Naive thymus-derived CD8-positive, alpha-beta T cell (primary cell): ENCODE measurements at places on chromosomes 4 and X. TPM values are rescaled to one million over a fixed set of nuclear protein-coding genes. Genes with fewer than 3 reads are reported as not detected.

- DNase-seq: peak; percentile 74
Observed at GRCh38 chr4:8176547-8177399, 18.2 kb upstream of the ABLIM2 start.

- no peak for DNase-seq
Observed at GRCh38 chr4:181476508-181476890, 766.7 kb upstream of the TENM3 start.

- no peak for DNase-seq
Observed at GRCh38 chrX:130578906-130579305, 177.1 kb downstream of the RBMX2 start.

GRCh38 chr4:161655148-161655547 is 508.7 kb downstream of the FSTL5 start:
- no peak for DNase-seq

- no peak for DNase-seq
Observed at GRCh38 chr4:181538431-181538830, 704.8 kb upstream of the TENM3 start.

GRCh38 chr4:182881914-182882313 is 35.3 kb downstream of the DCTD start:
- no peak for DNase-seq

- no peak for DNase-seq
Observed at GRCh38 chr4:168551211-168551610, 54.4 kb downstream of the PALLD start.

- peak; percentile 59 for DNase-seq
Observed at GRCh38 chrX:53088136-53088974, 5.6 kb upstream of the KANTR start.

GRCh38 chr4:152156442-152156841 is 379.4 kb downstream of the FBXW7 start:
- DNase-seq: no peak

GRCh38 chrX:55039471-55039870 is 8.7 kb upstream of the ALAS2 start:
- no peak for DNase-seq

- no peak for DNase-seq
Observed at GRCh38 chrX:68631336-68631735, 16.1 kb upstream of the STARD8 start.

DNA sequence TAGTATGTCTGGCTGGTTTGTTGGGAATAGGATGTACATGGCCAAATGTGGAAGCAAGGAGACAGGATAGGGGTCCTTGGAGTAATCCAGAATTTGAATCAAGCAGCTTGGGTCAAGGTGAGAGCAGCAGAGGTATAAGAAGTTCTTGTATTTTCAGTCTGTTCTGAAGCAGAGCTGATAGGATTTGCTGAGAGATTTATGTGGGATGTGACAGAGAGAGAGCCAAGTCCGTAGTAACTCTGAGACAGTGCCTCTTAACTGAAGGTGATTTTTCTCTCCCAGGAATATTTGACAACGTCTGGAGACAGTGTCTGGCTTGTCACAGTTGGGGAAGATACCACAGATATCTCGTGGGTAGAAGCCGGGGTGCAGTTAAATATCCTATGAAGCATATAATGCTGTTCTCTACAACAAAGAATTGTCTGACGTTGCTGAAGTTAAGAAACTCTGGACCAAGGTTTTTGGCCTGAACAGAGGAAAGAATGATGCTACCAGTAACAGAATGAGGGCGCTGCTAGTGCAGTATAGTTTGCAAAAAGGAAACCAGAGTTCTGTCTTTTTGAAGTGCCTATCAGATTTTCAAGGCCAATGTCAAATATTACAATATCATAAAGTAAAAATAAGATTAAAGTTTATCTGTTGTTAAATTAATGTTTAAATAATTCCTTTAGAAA is 184.0 kb downstream of the ARHGAP24 start:
- no peak for DNase-seq

CITED1 gene
- total RNA-seq: not detected

STATH gene
- not detected for total RNA-seq

SMPX gene
- not detected for total RNA-seq

SH3RF1 gene
- not detected for total RNA-seq

XAGE1A gene
- not detected for total RNA-seq
